NCI-H1930 (cell line): ENCODE measurements at places on chromosomes 2 and 18.
A peak's percentile ranks its signal among the peaks of the same experiment; 100 is the strongest.

GRCh38 chr2:98637401-98638147, 29.2 kb downstream of the UNC50 start:
- no peak for DNase-seq

DNA sequence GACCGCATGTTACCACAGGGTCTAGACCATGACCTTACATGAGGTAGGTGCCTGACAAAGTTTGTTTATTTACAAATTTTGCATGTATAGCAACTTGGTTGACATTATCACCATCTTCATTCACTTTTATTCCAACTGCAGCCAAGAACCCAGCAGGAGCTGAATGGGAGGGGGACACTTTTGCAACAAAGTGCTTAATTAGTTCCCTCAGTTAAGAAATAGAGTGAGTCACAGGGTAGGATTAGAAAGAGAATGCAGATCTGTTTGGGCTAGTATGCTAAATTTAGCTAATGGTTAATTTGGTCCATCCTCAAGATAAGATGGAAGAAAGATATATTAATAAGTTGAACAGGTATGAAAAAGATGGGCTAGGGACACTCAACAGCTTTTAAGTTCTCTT, 678.9 kb downstream of the ARHGAP15 start:
- DNase-seq = no peak

DNA sequence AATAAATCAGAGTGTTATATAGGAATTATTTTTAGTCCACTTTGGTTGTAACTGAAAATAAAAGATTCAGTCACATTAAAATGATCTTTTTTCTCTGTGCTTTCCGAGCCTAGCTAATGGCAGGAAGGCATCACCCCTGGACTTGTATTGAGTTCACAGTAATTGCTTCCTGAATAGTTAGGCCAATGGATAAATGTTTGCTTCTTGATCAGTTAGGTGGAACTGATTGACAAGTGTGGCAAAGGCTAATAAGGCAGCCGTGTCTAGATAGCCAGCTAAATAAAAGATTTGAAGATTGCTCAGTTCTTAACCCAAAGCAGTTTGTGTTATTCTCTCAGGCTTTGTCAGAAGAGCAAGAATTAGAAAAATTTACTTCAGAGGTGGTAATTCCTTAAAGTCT, 20.8 kb downstream of the FAM171B start:
- DNase-seq = peak; percentile 4

DNA sequence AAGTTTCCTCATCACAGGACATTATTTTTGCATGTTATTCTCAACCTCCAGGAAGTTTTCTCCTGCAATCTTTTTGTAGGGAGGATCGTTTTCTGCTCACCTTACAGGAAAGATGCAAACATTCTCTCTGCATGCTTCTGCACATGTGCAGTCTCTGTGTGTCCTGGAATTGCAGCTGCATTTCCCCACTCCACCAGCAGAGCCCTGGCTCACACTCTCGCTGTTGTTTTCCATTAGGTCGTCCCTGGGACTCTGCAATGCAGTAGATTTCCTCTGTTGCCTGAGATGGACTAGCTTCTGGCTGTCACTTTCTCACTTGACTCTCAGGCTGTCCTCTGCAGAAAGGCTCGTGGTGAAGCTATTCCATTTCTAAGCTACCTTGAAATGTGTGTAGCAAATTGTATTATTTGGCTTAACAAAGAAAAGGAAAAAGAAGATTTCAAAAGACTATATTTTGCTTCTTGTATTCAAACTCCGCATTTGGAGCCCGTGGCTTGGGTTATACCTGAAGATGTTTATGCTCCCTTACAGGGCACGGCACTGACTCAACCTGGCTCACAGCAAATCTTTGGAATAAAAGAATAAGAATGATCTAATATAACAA, 346.7 kb downstream of the RAD51AP2 start:
- DNase-seq = no peak

- DNase-seq = no peak
These were observed 128.1 kb upstream of the LHCGR start for GRCh38 chr2:48883661-48884060.

DNA sequence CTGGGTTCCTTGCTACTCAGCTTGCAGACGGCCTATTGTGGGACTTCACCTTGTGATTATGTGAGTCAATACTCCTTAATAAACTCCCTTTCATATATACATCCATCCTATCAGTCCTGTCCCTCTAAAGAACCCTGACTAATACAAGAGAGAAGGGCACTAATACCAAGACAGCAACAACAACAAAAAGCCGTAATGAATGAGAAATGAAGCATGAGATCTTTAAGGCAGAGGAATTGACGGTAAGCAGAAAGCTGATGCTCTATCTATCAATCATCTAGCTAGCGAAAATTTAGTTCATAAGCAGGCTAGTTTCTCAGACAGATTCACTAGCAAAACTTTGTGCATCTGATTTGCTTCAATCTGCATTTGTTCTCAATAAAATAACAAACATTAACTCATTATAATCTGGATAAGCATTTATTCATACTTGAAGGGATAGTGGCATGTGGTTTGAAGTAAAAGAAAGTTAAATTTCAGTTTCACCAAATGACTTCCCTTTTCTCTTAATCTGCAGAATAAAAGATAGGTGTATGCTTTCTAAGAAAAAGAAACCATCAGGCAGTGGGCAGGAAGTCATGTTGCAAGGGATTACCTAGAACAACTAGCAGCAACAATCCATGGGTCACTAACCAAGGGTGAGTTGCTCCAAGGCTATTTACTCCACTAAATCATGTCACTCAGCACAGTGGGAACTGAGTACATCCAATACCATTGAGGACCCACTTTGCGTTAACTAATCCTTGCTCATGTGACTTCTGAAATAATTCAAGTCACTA, 376.5 kb downstream of the TMEM182 start:
- DNase-seq = no peak

DNA sequence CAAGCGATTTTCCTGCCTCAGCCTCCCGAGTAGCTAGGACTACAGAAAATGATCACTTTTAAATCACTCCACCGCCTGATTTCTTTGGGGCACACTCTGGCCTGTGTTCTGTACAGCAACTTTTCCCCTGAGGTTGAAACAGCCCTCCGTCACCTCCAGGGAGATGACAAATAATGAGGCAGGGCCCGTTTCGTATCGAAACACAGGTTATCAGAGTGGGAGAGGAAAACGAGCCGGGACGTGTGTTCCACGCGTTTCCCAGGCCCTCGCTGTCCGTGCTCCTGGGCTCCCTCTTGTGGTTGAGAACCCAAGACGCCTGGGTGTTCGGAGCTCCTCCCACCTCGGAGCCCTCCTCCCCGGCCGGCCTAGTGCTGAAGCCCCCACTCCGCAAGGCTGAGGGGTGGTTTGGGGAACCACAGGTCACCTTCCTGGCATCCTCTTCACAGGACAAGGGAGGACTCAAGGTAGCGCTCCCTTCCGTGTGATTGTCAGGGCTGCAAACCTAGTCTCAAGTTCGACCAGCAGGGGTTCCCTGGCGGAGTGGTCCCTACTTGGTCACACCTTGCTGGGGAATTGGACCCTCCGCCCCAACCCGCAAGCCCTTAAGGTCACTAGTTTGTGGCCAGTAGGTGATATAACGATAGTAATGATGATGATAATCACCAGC, 12.8 kb downstream of the ATP6V1B1 start:
- peak; percentile 32 for DNase-seq

- no peak for DNase-seq
These were observed 123.9 kb downstream of the PLEKHM3 start for GRCh38 chr2:207901401-207901800.

DNA sequence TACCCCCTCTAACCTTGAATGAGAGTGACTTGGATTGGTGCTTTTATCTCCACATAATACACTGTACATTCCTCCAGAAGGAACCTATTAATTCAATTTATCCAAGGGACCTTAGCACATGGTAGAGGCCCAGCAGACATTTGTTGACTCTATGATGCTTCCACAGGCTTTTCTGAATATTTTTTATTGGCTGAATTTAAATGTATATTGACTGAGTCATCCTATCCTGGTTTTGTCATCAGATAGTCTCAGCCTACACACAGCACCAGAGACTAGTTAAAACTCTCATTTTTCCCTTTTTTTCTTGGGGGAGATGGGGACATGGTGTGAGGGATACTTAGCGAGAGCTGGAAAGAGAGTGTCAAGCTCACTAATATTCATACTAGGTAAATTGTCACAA, 101.6 kb downstream of the LRRC30 start:
- DNase-seq = no peak

- DNase-seq = no peak
These were observed 93.8 kb downstream of the C2orf74 start for GRCh38 chr2:61255580-61256437.

GRCh38 chr2:20917719-20918572, 95.0 kb upstream of the LDAH start:
- no peak for DNase-seq

GRCh38 chr18:6553234-6553900, 138.7 kb upstream of the L3MBTL4 start:
- no peak for DNase-seq

DNA sequence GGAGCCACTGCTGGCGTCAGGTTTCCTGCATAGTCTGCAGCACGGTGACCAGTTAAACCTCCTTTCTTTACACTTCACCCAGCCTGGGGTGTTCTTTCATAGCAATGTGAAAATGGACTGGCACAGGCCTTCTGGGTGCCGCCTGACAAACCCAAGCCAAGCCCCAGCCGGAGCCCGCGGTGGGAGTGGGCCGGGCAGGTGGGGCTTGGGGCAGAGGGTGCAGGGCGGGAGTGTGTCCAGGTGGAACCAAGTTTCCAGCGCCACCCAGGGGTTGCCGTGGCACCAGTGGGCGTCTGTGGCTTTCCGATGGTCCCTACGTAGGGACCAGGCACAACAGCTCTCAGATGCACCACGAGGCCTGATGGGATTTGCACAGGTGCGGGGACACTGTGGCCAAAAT, 75.8 kb downstream of the RTP5 start:
- no peak for DNase-seq

GRCh38 chr18:67864677-67865340, 348.3 kb upstream of the DSEL start:
- no peak for DNase-seq

GRCh38 chr2:17539611-17540092, 844 bp upstream of the VSNL1 start:
- no peak for DNase-seq

DNA sequence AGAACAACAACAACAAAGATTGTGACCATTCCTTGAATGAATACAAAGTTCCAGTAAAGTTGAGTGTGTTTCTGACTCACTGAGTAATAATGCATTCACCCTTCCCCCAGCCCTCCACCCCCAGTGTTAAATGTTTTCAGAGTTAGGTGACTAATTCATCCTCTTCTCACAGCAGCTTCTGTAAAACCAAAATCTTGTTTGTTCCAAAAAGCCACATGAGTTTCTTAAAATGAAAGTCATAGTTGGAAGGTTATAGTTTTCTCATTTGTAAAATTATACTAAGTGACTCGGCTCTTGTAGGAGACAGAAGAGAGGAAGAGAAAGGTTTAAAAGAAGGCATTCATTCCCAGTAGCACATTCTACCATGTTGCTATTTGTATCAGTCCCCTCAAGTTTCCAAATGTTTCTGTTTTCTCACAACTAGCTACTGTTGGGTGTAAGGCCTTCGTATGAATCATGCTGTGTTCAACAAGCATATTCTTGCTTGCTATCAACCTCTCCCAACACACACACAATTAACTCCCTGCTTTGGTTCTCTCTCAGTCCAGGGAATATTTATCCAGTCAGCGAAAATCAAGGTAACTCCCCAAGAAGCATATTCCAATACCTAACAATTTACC, 75.3 kb downstream of the MBD2 start:
- no peak for DNase-seq

GRCh38 chr2:190746971-190747761, 98.3 kb downstream of the NAB1 start:
- no peak for DNase-seq

DNA sequence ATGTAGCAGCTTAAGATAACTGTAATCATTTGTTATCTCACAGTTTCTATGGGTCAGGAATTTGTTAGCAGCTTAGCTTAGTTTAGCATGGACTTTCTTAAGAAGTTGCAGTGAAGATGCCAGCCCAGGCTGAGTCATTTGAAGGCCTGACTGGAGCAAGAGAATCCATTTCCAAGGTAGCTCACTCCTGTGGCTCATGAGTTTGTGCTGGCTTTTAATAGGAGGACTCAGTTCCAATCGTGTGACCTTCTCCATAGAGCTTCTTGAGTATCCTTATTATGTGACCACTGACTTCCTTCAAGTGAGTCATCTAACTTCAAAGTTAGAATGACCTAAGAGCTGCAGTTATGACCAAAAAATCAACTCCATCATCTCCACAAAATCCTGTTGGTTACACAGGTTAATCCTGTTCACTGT, 1.4 kb downstream of the GPATCH11 start:
- no peak for DNase-seq

DNA sequence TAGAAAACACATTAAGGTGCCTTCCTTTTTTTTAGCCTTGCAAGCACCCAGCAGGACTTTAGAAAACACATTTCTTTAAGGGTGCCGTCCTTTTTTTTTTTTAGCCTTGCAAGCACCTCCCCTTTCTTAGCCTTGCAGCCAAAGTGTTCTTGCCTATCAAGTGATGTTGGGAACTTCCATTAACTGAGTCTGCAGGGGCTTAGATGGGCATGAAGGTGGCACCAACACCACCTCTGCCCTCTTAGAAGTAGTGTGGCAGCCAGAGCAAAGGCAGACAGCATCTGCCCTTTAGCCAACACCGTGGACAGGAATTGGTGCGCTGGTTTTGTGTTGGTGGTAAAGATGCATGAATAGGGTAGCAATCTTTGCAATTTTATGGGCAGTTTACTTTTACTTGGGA, 211.6 kb upstream of the SP5 start:
- DNase-seq = no peak

DNA sequence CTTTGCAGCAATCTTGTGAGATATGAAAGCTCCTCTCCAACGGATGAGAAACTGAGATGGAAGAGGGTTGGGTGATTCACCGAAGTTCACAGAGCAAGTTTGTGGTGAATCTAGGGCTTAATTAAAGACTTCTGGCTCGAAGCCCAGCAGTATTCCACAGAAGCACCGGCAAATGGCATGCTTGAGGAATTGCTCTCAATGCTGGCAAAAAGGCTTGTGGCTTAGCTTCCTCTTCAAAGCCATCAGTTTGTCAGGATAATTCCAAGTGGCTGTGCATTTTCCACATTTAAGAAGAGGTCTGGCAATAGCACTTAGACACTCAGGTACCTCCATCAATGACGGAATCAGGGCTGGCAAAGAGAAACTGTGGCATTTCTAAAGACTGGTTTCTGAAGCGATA, 98.7 kb upstream of the SLC66A3 start:
- DNase-seq = no peak

- no peak for DNase-seq
These were observed 50.6 kb upstream of the RMDN2 start for GRCh38 chr2:37874470-37874869.

- DNase-seq = no peak
These were observed 686.7 kb downstream of the TMEM182 start for GRCh38 chr2:103448495-103448894.

DNA sequence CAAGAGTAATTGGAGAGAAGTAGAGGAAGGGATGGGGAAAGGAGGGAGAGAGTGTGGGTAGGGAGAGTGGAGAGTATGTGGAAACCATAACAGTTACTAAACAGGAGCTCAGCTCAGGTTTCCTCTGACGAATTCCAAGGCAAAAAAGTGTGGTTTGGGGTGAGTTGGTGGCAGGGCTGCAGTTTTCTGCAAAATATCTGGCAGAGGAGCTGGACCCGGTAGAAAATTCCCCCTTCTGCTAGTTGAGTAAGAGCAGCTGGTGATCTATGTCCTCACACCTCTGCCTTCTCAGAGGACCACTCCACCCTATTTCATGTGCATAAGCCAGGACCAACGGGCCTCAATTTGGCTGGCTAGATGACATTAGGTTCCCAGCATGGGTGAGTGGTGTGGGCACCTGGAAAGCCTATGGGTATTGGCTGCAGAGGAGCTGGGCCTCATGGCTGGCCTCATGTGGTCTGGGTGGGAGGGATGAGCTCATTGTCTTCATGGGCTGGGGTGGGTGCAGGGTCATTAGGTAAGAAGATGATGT, 13.2 kb downstream of the NRP2 start:
- DNase-seq = no peak
